ENCODE measurements at places on chromosomes 6 and 20.

DNA sequence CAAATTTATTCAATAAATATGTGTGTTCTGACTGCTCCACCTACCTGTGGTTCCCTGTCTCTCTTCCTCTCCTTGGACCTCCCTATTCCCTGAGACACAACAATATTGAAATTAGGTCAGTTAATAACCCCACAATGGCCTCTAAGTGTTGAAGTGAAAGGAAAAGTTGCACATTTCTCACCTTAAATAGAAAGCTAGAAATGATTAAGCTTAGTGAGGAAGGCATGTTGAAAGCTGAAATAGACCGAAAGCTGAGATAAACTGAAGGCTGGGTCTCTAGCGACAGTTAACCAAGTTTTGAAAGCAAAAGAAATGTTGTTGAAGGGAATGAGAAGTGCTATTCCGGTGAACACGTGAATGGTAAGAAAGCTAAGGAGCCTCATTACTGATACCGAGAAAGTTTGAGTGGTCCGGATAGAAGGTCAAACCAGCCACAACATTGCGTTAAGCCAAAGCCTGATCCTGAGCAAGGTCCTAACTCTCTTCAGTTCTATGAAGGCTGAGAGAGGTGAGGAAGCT, 34.1 kb downstream of the UST start:
- DNase-seq = no peak

DNA sequence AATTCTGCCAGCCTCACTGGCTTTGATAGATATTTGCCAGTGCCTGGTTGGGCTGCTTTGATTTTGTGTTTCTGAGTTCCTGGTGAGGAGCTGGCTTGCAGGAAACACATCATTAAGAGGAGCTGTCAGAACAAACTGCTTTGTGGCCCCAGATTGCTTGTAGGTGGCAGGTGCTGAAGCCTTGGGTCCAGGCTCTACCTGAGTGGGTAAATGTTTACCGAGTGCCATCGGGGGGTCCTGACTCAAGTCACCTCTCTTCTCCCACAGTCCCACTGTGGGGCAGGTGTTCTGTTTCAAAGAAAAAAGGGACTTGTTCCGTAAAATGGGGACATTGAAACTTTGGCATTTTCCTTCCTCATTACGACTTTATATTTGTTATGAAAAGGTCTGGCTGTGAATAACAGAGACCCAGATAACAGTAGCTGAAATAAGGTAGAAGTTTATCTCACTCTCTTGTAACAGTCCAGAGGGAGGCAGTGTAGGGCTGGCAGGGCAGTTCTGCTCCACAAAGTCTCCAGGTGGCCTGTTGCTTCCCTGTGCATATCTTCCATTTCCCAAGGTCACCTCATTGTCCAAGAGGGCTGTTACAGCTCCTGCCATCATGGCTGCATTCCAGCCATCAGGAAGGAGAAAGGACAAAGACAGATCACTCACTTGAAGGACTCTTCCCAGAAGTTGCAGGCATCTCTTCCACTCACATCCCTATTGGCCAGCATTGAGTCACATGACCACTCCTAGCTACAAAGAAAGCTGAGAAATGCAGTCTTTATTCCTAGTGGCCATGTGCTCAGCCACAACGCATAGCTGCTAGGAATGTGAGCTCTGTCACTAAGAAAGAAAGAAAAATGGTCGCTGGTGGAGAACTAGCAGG, 149.9 kb upstream of the KCNG1 start:
- no peak for DNase-seq

DNA sequence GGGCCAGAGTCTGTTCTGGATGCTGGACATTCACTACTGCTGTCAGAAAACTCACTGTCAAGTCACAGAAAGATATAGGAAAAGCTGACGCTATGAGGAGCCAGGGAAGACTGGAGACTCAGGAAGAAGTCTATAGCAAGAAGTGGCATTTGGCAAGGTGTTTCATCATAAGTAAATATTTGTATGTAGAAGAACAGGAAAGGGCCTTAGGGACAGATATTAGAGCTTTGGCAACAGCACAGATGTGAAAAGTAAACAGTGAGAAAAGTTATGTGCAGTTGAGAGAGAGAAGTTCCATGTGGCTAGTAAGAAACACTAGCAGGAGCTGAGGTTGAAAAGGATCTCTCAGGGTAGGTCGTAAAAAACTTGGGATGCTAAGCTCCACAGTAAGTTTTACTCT, 868.9 kb downstream of the PHF3 start:
- DNase-seq = no peak

DNA sequence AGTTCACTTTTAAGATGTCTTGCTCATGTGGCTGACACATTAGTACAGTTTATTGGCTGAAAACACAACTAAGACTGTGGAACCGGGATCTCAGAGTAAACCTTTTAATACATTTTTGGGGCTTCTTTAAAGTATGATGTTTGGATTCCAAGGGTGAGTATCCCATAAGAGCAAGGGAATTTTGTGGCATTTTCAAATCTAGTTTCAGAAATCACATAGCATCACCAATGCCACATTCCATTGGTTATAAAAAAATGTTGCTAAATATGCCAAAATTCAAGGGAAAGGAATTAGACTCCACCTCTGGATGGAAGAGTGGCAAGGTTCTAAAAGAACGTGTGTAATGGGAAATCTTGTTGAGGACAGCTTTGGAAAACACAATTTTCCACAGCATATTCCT, 338.6 kb downstream of the COL12A1 start:
- DNase-seq = no peak

- peak; percentile 54 for DNase-seq
Observed at GRCh38 chr6:35920793-35921732, at the start of gene SRPK1. SRPK1 (minus strand) TSS chr6:35921098; CDS start chr6:35921056, 42 bp downstream.

- DNase-seq = no peak
Observed at GRCh38 chr6:135147637-135148592, 33.2 kb upstream of the MYB start.

- no peak for DNase-seq
Observed at GRCh38 chr20:41214202-41214601, 76.9 kb downstream of the PLCG1 start.

GRCh38 chr6:6619021-6619794, 30.7 kb downstream of the LY86 start:
- no peak for DNase-seq

- DNase-seq = no peak
Observed at GRCh38 chr6:18141805-18142590, 12.9 kb downstream of the TPMT start.

DNA sequence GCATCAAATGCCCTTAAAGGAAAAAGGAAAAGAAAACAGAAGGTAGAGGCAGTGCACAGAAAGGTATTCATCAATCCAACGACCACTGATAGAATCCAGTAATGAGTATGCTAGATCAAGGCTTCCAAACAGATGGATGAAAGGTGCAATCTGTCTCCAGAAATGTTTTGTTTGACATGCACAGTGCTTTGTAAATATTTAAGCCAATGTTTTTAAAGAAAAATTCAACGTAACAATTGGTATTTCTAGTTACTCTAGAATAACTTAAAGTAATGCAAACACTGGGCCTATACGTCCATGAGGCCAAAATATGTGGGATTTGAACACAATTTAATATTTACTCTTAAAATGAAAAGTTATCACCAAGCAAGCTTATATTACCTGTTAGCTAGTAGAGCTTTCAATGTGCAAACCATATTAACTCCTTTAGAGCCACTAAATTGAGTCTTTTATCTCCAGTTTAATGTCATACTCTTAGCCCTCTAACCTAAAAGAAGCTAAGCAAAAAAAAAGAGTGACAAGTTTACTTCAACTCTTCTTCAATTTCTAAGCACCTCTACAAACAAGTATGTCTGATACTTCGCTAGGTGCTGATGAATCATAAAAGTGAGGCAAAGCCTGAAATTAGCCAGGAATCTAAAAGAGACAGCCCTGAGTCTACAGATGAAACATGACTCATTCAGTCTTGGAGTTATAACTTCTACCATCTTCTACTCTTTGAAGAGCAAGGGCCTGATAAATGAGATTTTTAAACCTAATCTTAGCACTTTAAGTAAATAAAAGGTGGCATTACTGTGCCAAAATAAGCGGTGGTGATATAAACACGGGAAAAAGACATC, 169.8 kb downstream of the PTPRK start:
- DNase-seq = no peak

DNA sequence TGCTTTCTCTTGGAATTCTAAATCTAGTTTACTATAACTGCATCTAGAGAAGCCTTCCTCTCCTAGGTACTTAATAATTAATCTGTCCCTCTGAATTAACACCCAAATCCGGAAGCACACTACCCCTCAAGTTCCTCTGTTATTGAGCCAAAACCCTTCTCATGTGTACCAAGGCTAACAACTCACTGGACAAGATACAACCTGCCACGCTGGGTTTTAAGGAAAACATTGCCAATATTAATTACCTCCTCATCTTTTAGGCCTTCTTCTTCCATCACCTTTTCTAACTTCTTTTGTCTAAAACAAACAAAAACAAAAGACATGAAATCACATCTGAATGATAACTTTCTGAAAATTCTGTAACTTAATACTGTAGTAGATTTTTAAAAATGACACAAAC, 21.9 kb downstream of the STK38 start:
- no peak for DNase-seq

DNA sequence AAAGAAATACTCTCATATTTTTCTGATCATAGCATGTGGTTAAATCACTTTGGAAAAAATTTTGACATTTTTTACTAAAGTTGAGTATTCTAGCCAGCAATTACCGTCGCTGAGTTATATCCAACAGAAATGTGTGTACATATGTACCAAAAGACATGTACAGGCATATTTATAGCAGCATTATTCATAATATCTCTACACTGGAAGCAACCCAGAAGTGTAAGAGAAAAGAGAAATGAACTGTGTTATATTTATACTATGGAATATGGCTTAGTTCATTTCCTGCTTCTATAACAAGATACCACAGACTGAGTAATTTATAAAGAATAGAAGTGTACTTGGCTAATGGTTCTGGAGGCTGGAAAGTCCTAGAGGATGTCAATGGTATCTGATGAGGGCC, 474.0 kb upstream of the GJE1 start:
- DNase-seq = no peak

DNA sequence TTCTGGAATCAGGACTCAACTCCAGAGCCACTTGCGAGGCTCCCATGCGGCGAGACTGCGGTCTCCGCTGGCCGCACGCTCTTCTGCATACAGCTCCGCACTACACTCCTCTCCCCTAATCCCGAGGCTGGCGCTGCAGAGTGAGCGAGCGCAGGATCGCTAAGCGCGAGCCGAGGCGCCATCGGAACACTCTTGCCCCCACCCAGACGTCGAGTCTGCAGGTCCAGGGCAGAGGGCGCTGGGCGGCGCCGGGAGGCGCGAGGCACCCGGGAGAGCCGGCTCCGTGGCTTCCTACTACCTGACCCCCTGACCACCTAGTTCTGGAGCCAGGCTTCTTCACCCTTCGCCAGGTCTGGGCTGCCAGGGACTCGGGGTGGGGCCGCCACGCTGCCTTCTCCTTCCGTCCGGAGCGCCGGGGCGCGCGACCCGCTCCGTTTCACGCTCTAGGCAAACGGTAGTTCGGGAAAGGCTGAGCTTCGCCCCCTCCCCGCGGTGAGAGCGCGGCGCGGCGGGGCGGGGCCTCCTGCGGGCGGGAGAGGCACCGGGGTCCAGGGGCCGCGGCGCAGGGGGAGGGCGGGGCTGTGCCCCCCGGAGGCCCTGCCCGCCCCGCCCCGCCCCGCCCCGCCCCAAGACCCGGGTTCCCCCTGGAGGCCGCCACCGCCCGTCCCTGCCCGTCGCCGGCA, 5.4 kb upstream of the TUBB2A start:
- DNase-seq = peak; percentile 37

DNA sequence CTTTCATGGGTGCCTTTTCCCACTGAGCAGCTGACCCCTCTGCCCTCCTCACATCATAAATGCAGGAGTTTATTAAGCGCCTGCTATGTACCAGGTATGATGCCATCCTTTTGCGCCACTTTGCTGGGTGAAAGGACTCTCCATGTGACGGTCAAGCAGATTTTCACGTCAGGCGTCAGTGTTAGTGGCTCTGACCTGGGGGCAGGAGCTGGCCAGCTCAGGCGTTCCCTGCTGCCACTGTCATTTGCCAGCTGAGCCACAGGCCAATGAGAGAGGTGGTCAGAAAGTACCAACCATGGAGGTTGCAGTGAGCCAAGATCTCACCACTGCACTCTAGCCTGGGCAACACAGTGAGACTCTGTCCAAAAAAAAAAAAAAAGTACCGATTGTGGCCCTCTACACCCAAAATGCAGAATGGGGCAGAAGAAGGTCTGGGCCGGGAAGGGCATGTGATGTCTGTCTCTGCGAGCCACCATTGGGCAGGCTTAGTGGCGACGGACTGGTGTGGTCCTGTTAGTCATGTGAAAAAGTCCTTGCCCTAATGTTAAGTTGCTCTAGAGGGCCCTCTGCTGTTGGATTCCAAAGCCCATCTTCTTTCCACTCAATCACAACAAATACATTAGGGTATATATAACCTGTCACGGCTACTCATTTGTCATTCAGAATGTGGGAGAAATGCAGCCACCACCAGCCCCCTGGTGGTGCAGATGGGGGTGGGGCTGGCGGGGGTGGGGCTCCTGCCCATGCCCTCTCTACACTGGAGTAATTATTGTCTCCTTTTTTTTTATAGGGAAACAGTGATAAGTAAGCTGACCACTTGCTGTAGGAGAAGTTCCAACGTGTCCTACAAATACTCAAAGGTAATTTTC, 18.4 kb upstream of the SLC22A1 start:
- DNase-seq = no peak

GRCh38 chr6:129235167-129236000, 352.4 kb downstream of the LAMA2 start:
- DNase-seq = no peak

- DNase-seq = peak; percentile 55
Observed at GRCh38 chr20:51327251-51327841, 215.2 kb downstream of the NFATC2 start.

DNA sequence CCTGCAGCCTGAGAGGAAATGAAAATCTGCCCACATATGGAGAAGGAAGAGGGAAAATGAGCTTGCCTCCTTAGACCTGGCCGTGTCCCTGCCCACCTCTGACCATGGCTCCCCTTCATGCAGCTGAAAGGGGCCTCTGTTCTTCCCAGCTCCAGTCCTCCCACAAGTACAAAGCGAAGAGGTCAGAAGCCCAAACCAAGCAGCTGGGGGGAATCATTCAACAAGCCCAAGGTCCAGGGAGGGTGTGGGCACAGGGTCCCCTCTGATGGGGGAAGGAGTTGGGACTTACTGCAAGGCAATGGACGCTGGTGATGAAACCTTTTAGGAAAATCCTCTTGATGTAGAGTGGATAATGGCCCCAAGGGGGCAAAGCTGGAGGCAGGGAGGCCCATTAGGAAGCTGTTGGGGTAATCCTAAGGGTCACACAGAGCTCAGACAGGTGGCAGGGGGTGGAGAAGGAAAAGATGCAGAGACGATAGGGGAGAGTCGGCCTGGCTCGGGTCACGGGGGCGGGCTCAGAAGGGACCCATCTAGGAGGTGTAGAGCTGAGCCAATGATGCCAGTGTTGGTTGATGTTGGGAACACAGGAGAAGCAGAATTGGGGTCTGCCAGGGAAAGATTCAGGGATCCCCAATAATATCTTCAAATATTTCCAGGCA, 16.1 kb upstream of the GRM4 start:
- DNase-seq = no peak
